Left kidney (tissue), 8 donors: ENCODE measurements at places on chromosomes 13 and 19. TPM values are rescaled to one million over a fixed set of nuclear protein-coding genes. Genes with fewer than 3 reads are reported as not detected.

DNA sequence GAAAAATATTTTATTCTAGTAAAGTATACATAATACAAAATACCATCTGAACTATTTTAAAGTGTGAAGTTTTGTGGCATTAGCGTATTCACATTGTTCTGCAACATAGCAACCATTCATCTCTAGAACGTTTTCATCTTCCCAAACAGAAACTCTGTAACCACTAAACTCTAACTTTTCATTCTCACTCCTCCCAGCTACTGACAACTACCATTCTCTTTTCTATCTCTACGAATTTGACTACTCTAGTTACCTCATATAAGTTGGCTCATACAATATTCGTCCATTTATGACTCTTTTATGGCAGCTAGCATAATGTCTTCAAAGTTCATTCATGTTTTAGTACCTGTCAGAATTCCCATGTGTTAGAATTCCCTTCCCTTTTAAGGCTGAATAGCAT is 150.5 kb upstream of the MIR17HG start:
- DNase-seq, result no peak

- no peak for DNase-seq
Measured at GRCh38 chr13:32384702-32385101, 43.2 kb downstream of the N4BP2L1 start.

- no peak for DNase-seq
Measured at GRCh38 chr13:71096421-71096820, 770.6 kb downstream of the DACH1 start.

Gene SMIM44
- polyA plus RNA-seq, result not detected

Gene C19orf85
- polyA plus RNA-seq, result not detected

Gene GPR12
- not detected for polyA plus RNA-seq

Gene PRX
- polyA plus RNA-seq, result 10.4 TPM
